ENCODE measurements at places on chromosomes 3 and 15.

DNA sequence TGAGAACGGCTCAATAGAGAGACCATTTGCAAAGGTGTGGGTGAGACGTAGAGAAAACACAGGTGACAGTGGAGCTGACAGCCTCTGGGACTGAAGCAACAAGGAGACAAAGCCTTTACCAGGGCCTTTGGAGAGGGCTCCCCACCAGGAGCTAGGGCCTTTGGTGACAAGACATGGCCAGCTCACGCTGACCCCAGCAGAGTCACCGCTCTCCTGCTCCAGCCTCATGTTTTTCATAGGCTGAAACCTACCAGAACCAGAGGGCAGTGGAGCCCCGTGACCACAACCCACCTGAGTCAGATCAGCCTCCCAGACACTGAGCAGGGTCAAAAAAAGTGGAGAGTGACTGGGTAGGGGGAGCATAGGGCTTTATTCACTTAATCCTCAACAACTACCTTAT is 214.7 kb downstream of the SHQ1 start:
- DNase-seq = no peak

DNA sequence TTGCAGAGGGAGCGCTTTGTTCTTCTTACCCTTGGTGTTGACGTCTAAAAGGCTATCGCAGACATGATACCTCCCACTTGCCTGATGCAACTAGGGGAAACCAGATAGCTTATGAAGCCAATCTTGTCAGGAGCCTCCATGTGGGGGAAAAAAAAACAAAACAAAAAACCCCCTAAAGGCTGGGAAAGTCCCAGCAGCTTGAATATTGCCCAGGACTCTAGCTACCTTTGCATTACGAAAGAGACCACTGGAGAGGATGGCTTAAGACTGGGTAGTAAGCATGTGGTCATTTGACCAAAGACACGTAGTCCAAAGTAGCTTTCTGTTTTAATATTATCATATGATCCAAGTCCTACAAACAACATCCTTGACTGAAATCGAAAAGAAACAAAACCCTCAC is 120.7 kb upstream of the WNT5A start:
- no peak for DNase-seq

DNA sequence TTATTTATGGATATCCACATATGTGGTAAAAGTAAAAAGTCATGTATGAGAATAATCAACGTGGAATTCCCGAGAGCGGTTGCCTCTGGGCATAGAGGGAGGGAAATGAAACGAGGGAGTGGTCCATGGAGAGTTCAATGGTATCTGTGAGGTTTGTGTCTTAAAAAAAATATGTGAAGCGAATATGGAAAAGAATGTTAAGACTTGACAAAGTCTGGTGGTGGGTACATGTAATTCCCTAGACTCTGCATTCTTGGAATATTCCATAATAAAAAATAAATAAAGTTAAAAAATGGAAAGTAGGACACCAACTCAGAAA is 28.4 kb downstream of the FAM43A start:
- DNase-seq = no peak

- no peak for DNase-seq
These were observed 75.4 kb downstream of the PFN2 start for GRCh38 chr3:149895339-149895738.

DNA sequence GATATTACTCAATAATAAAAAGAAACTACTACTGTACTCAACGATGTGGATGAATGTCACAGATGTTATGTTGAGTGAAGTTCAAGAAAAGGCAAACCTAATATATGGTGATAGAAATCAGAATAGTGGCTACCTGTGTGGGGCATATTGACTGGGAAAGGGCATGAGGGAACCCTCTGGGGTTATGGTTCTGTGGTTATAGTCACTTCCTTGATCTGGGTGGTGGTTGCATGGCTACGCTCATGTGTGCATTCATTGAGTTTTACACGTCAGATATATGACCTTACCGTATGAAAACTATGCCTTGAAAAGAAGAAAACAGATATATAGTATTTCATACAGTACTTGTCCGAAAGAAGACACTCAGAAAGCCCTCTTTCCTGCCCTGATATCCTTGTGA is 331.0 kb upstream of the LRRFIP2 start:
- DNase-seq = no peak

GRCh38 chr3:164222197-164222596 is 856.1 kb downstream of the SI start:
- DNase-seq = no peak

Measured in right kidney (tissue), 9 donors.